Stimulated activated CD8-positive, alpha-beta memory T cell treated with anti-CD3 and anti-CD28 coated beads, Interleukin-15, amount 100 ng/mL, for 48 hours (primary cell): ENCODE measurements at places on chromosomes 2 and 18.

GRCh38 chr2:26504002-26504401 lies 26.1 kb upstream of the OTOF start:
- no peak for DNase-seq

DNA sequence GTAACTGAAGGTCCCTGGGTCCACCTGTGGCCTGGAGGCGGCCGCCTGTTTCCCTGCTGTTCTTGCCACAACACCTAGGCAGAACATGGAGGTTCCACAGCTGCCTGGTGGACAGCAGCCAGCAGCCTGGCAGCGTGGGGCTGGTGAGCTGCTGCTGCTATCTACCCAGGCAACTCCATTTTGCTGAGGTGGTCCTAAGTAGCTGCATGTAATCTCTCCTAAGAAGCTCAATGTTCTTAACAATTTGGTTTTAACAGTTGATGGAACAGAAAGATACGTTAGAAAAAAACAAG lies 66.7 kb downstream of the NDUFA10 start:
- DNase-seq, result no peak

DNA sequence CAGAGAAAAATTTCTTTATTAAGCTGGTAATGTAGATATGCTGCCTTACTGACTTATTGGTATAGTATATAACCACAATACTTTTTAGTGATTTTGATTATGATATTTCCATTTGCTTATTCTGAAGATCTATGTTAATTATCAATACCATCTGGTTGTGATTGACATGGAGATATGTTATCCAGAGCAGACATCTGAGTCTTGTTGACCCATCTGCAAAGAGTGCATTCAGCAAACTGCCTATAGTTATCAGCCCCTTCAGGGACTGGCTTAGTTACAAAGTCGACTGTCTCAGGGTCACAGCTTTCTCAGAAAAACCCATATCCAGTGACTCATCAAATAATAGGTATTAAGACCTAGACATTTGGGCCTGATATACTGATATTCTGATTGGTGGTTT lies 475.7 kb downstream of the DSC3 start:
- DNase-seq, result no peak

DNA sequence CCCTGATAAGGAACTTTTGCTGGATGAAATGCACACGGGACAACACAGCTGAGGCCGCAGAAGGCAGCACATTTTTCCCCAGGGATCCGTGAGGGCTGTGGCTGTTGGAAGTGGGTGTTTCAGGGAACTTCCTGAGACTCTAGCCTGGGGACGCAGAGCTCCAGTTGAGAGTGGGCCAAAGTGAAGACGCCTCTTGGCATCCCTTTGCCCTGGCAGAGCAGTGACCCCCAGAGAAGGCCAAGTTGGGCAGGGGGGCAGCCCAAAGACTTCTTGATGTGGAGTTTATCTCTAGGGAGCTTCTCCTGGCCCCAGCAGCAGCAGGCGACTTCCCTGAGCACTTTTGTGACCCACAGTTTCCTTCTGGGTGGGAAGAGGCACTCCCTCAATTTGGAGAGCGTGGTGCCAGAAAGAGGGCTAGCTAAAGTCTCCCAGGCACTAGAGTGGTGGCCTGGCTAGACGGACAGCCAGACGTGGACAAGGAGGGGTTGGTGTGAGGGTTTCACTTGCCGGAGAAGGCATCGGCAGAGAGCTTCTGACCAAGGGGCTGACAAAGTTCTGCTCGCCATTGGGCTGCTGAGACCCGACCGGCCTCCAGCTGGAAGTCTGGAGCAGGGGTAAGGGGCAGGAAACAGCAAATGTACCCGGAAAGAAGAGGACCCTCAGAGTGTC lies 108.8 kb downstream of the ACKR3 start:
- DNase-seq, result no peak

DNA sequence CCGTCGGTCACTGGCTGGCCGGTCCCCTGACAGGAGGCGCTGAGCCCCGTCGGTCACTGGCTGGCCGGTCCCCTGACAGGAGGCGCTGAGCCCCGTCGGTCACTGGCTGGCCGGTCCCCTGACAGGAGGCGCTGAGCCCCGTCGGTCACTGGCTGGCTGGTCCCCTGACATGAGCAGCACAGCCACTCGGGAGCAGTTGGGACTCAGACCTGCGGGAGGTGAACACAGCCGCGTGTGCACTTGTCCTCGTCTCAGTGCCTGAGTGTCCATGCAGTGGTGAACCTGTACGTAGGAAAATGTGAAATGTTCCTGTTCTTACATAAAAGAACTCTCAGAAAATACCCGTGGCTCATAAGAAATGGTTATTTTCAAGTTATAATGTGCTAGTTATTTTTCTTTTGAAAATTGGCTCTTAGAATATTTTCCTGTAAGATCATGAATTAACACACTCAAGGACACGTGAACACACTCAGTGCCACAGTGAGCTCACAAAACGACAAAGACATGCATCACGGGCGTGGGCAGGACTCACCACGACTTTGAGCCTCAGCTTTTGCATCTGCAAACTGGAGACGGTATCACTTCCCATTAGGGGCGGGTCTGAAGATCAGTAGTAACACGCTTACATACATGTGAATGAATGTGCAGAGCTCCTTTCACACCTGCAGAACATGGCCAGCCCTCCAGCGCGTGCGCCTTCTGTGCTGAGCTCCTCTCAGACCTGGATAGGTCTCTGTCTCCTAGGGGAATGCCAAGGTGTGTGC lies 21.1 kb upstream of the NFATC1 start:
- no peak for DNase-seq

GRCh38 chr2:135728064-135728743 lies 13.5 kb upstream of the UBXN4 start:
- no peak for DNase-seq

GRCh38 chr2:234102112-234102511 lies 51.6 kb downstream of the SPP2 start:
- DNase-seq, result no peak

GRCh38 chr2:206203331-206203730 lies 43.6 kb downstream of the EEF1B2 start:
- no peak for DNase-seq

DNA sequence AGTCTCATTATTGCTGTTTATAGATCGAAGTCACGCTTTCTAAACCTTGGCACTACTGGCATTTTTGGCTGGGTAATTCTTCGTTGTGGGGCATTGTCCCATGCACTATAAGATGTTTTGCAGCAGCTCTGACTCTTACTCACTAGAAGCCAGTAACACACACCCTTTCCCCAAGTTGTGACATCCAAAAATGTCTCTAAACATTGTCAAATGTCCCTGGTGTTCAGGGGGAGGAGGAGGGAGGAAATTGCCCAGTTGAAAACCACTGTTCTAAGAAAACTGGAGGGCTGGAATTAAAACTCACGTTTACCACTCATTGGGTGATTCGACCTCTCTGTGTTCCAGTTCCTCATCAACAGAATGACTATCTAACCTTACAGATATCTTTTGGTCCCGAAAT lies 115.7 kb upstream of the KLF7 start:
- no peak for DNase-seq

GRCh38 chr2:78992451-78992806 lies 33.1 kb upstream of the REG3G start:
- no peak for DNase-seq

DNA sequence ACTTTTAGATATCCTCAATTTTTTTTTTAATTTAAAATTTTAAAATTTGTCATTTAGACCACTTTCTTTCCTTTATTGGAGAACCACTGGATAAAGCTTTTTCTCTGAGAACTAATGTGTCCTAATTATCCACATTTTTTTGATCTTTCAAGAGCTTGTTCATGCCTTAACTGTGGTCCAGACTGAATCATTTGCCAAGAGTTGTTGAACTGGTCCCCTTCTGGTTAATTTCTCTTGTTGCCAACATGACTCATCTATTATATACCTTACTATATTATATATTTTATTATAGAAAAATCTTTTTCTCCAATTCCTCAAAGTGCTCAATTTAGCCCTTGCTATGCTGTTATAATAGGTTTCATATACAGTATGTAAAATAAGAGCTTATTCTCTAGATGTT lies 53.1 kb upstream of the TMEM87B start:
- DNase-seq, result no peak

DNA sequence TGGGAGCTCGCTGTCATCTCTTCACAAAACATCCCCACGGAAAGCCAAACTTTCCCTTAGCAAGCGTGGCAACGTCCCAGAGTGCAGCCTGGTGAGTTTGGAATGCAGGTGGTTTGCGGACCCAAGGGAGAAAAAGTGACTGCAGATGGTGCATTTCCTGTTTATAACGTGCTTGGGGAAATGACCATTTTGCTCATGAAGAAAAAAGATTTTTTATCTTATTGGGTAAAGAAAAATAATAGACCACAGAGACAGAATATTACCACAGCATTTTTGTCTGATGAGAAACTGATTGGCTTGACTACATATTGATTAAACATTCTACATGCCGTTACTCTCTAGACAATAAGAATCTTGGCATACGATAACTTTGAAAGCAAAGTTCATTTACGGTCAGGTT lies 136.5 kb downstream of the COPS8 start:
- no peak for DNase-seq

- DNase-seq, result no peak
Measured at GRCh38 chr2:197278799-197279763, 31.5 kb downstream of the ANKRD44 start.

DNA sequence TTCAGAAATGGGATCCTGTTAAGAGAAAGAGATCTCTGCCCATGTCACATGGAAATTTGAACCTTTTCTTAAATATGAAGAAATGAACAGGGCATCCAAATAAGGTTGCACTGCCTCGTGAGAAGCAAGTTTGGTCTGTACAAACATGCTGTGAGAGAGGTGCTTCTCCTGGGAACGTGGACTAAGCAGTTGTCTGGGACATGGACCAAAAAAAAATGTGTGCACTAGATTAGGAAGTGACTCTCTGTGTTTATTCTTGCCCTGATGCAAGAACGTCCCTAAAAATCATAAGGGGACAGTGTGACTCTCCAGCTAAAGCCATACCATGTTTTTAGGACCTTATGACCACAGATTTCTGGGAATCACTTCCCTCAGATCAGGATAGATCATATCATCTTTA lies 23.7 kb upstream of the GCG start:
- no peak for DNase-seq

- DNase-seq, result no peak
Measured at GRCh38 chr2:207674826-207675225, 36.6 kb upstream of the CCNYL1 start.

GRCh38 chr2:127659408-127660290 lies 13.7 kb downstream of the GPR17 start:
- no peak for DNase-seq

DNA sequence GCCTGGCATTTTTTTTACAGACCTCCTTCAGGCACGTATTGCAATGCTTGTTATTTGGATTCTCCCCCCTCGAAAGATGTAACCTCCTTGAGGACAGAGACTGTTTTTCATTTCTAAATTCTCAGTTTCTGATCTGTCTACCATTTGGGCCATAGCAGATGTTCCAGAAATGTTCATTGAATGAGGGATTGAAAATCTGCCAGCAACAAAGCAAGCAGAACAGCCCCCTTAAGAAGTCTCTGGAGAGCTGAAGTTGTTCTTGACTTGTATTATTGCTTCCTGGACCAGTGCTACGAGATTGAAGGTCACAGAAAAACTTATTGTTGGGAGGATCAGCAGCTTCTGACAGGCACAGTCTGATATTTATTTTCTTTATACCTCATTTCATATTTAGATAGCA lies 355.5 kb downstream of the EPHA4 start:
- no peak for DNase-seq

GRCh38 chr2:37394263-37394662 lies 49.8 kb downstream of the QPCT start:
- no peak for DNase-seq

- no peak for DNase-seq
Measured at GRCh38 chr18:54033052-54033451, 191.4 kb downstream of the MBD2 start.

GRCh38 chr18:6405237-6406074 lies 9.3 kb downstream of the L3MBTL4 start:
- no peak for DNase-seq

DNA sequence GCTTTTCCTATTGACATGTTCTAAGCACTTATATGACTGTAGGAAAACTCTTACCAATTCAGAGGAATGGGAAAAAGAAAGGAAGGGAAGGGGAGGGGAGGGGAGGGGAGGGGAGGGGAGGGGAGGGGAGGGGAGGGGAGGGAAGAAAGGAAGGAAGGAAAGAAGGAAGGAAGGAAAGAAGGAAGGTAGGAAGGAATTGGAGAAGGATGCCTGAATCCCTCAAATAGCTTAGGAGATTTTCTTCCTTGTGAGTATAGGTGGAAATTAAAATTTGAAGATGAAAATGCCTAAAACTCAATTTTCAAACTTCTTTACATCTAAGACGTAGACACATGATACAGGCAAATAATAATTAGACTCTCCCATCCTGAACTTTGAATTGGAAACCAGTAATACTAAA lies 463.1 kb downstream of the SATB2 start:
- DNase-seq, result no peak

DNA sequence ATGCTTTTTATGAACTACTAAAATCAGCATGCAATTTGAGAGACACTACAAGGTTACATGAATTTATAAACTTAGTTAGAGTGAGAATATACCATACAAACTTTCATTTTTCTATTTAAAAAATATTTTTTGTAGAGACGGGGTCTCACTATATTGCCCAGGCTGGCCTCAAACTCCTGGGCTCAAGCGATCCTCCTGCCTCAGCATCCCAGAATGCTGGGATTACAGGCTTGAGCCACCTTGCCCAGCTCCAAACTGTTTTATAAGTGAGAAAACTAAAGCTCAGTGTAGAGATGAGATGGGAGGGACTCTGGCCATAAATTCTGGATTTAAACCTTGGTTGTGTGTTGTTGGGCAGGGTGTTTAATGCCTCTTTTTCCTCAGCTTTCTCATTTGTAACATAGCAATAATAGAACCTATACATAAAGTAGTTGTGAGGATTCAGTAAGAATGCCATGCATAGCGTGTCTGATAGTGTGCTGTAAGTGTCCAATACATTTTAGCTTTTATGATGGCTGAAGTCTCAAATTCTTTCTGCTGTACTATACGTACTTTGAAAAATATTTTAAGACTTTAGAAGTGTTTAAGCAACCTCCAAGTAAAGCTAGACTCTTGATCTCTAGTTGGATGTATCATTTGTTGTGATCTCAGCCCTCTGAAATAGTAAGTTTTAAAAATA lies 9.7 kb downstream of the CAB39 start:
- no peak for DNase-seq

GRCh38 chr2:19932928-19933327 lies 31.1 kb upstream of the TTC32 start:
- DNase-seq, result no peak

DNA sequence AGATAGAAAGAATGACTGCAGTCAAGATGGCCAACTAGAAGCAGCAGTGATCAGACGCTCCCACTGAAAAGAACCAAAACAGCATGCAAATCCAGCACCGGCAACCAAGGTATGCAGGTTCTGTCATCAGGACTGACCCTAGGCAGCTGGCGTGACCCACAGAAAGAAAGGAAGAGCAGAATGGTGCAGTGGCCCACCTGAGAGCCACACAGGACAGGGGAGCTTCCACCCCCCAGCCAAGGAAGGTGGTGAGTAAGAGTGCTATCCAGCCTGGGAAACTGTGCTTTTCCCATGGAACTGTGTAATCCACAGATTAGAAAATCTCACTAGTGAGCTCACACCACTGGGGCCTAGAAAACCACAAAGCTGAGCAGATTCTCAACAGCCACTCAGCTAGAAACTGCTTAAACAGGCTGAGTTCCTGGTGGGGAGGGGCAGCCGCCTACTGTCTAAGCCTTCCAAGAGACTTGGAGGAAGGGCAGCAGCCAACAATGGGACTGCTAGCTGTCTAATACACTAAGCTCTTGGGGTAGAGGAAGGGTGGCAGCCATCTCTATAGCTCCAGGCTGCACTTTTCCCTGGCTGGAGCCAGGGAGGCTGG lies 127.9 kb downstream of the EVA1A start:
- DNase-seq, result no peak
